Naive thymus-derived CD8-positive, alpha-beta T cell (primary cell): ENCODE measurements at places on chromosomes 6 and 20. TPM values are rescaled to one million over a fixed set of nuclear protein-coding genes. Genes with fewer than 3 reads are reported as not detected.

The GLP1R gene
- not detected for total RNA-seq

The RNF39 gene
- not detected for total RNA-seq

- no peak overlapping the region for H3K4me3 ChIP-seq
- H3K27ac ChIP-seq, result no peak overlapping the region
- peaks cover 21% of the 10 kb centered on the region for H3K36me3 ChIP-seq
- DNase-seq, result no peak
- H3K4me1 ChIP-seq, result peaks cover 3% of the 10 kb centered on the region
- H3K27me3 ChIP-seq, result no peaks in the 10 kb centered on the region
Measured at GRCh38 chr20:5864428-5864827, 85.9 kb downstream of the TRMT6 start.

- no peak overlapping the region for H3K4me3 ChIP-seq
- H3K27ac ChIP-seq, result no peak overlapping the region
- H3K27me3 ChIP-seq, result peaks cover 24% of the 10 kb centered on the region
- DNase-seq, result no peak
Measured at GRCh38 chr20:61734733-61735502, 330.8 kb downstream of the TAF4 start.

The SIRPB2 gene
- total RNA-seq, result not detected

DNA sequence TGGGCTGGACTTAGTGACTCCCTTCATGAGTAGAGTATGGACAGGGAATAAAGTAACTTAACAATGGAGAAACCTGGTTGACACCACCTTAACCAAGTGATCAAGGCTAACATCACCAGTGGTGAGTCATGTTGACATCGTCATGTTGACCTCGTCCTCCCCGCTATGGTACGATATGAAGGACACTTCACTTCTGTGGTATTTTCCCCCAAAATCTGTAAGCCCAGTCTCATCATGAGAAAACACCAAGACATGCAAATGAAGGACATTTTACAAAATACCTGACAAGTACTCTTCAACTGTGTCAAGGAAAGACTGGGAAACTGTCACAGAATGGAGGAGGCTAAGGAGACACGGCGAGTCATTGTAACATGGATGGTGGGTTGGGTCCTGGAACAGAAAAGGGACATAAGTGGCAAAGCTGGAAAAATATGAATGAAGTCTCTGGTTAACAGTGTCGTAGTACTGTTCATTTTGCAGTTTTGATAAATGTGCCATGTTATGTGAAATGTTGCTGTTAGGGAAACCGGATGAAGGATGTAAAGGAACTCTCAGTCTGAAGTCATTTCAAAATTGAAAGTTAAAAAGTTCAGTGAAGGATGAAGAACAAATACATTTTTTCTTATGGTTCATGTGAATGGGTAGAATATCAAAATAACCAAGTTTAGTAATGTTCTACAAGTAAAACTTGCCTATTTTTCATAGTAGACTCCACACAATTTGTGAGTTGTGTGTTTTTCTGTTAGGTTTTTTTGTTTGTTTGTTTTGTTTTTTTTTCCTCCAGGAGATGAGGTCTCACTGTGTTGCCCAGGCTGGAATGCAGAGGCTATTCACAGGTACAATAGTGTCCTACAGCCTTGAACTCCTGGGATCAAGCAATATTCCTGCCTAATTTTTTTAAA is 247.5 kb downstream of the TMEM242 start:
- H3K27ac ChIP-seq, result no peak overlapping the region
- peaks cover 25% of the 10 kb centered on the region for H3K36me3 ChIP-seq
- no peaks in the 10 kb centered on the region for H3K27me3 ChIP-seq
- no peak for DNase-seq

The SLC22A2 gene
- not detected for total RNA-seq

- H3K4me3 ChIP-seq, result no peak overlapping the region
- H3K27me3 ChIP-seq, result peaks cover 8% of the 10 kb centered on the region
- no peak for DNase-seq
Measured at GRCh38 chr6:35163836-35164235, 22.7 kb upstream of the TCP11 start.
